ENCODE measurements at places on chromosomes 3 and 15.

- no peak for DNase-seq
Observed at GRCh38 chr3:110021659-110022058, 684.3 kb upstream of the DPPA4 start.

DNA sequence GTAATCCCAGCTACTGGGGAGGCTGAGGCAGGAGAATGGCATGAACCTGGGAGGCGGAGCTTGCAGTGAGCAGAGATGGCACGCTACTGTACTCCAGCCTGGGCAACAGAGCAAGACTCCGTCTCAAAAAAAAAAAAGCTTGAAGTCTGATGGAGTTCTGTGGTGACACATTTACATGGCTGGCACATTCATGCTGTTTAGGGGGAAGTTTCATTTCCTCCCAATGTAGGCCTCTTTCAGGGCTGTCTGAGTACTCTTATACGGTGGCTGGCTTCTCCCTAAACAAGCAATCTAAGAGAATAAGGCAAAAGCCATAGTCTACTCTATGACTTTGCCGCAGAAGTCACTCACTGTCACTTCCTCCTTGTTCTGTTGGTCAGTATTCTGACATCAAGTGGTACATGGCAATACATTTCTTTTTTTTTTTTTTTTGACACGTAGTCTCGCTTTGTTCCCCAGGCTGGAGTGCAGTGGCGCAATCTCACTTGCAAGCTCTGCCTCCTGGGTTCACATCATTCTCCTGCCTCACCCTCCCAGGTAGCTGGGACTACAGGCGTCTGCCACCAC lies 41.2 kb downstream of the OIP5 start:
- no peak for DNase-seq

- no peak for DNase-seq
Observed at GRCh38 chr3:50661321-50661837, 13.3 kb upstream of the DOCK3 start.

- no peak for DNase-seq
Observed at GRCh38 chr3:11331101-11331500, 58.9 kb downstream of the ATG7 start.

- peak; percentile 85 for DNase-seq
Observed at GRCh38 chr15:77513226-77513625, 92.5 kb downstream of the HMG20A start.

DNA sequence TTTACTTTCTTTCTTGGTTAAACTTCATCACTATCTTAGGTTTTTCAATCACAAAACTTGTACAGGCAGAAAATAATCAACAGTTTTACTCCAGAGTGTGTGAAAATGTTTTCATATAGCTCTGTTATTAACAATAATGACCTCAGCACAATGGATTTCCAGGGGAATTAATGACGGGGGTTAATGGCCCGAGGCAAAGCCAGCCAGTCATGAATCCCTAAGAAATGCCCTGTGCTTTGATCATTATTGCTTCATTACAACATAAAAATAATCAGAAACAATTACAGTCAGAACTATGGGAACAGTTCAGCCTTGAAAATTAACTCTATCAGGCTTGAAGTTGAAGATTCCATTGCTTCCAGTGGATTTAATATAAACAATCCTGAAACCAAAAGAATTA lies 875.4 kb downstream of the ROBO2 start:
- no peak for DNase-seq

DNA sequence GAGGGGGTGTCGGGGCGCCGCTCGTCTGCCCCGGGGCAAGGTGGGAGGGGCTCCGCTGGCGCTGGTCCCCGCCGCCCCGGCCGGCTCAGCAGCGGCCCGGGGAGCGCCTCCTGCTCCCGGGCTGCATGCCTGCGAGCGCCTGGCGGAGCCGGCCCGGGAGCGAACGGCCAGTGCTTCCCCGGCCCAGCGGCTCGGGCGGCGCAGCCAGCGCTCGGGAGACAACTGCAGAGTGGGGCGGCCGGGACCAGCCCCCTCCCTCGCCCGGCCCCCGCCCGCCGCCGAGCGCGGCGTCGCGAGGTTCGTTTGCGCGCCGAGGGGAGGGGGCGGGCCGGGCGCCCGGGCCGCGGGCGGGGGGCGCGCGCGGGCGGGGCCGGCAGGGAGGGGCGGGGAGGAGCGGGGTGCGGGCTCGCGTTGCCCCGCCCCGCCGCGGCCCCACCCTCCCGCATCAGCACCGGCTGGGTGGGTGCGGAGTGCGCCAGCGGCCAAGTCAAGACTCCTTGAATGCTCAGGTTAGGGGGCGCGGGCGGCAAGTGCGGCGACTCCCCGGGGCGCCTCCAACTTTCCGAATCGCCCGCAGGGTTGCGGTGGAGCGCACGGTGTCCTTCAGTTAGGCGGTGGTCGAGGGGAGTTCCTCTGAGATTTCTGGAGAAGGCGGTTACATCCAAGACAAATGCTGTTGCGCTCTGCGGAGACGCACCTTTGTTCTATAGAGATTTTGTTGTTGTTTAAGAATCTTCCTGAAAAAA lies at the start of gene RGMA:
Gene RGMA, minus strand, starts transcription at position 231 of the 746 bp plus-strand sequence. CDS start 279 bp downstream, outside the sequence.
- DNase-seq = no peak

DNA sequence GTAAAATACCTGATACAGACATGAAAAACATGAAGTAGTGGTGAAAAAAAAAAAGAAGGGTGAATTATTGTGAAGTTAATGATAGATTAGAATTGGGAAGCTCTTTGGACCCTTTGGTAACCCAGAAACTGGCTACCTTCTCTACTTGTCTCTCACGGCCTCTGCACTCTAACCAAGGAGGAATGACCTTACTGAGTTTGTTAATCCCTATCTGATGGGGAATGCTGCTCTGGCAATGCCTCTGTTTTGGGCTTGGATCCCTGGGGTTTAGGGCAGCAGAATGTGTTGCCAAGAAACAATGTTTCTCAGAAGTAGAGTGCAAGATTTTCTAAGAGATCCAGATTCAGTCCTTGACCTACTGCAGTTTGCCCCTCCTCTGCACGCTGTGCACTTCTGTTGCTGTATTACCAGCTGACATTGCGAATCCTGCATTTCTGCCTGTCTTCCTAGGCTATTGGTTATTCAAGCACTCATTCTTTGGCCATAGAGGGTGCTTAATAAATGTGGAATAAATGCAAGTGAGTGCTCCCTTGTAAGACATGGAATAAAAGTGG lies 49.2 kb upstream of the MAP3K13 start:
- DNase-seq = no peak

DNA sequence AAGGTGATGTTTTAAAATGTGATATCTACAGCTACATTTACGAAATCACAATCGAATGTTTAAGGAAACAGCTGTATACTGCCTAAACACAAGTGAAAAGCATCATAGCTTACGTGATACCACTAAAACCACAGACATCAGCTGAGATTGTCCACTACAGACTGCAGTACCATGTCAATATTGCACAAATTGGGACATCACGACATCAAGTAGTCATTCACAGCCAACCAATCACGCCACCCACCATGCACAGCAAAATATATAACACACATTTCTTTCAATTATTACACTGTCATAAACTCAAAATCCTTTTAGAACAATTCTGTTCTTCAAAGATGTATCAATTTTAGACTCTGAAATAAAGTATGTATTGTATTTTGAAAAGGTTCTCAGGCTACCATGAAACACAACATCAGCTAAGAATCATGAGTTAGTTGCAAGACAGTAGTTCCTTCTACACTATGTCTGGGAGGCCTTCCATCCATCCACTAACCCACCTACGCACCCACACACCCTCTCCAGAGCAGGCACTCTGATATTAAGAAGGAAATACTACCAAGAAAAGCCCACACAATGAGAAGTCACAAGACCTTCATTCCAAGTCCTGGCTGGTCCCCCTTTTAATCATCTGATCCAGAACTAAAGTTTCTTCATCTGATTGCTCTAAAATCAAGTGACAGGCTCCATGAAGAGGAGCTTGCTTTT lies 3.1 kb downstream of the DMXL2 start:
- DNase-seq = no peak

DNA sequence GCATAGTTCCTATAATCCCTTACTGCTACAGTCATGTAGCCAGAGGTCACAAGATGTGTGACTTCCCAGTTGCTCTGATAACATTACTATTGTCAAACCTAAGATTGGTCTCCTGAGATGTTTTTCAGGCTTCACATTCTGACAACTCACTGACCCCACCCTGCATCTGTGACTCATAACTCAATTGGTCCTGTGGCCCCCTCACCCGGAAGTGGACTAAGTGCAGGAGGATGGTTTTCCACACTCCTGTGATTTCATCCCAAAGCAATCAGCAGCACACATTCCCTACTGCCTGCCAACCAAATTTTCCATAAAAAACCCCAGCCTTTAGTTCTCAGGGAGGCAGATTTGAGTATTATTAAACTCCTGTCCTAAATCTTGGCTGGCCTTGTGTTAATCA lies 564.9 kb upstream of the ZNF385D start:
- DNase-seq = no peak

- DNase-seq = no peak
Observed at GRCh38 chr3:38966811-38967692, 84.7 kb downstream of the SCN11A start.

GRCh38 chr15:63370764-63371163 lies 10.9 kb downstream of the CA12 start:
- no peak for DNase-seq

DNA sequence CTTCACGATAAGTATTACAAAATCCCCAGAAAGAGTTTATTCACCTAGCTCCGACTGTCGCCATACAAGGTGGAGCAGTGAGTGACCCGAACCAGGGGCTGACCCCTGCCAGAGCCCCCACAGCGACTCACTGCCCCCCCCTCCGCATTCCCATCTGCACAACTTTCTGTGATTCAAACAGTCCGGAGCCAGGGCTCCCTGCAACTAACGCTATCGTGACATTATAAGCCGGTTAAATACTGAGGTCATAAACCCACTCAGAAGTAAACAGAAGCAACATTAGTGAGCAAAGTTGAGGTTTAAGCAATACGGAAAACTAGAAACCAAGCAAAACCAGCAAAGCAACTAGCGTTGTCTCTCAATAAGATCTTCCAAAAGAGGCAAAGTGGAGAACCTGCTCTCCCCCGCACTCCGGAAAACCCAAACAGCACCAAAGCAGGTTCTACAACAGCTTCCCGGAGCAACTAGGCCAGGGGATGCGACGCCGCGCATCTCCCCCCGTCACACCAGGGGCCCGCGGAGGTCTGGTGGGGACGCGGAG lies 642 bp downstream of the SCAP start:
- DNase-seq = peak; percentile 25

- DNase-seq = peak; percentile 68
Observed at GRCh38 chr3:185332026-185332735, 30.8 kb upstream of the MAP3K13 start.

DNA sequence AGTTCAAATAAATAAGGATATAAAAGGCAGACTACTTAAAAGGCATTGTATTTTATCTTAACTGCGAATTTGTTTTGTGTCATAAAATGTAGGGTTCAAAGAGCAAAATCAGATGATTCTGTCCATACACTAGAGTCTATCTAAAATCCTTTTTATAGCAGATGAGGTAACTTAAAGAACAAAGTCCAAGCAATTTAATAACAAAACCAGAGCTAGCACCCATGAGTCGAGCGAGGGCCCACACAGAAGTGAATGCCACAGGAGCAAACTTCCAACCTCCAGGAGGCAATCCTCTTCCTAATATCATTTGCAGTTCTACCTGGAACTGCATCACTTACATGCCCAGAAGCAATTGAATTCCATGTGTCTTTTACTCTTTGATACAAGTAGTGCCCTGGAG lies 35.4 kb upstream of the KBTBD8 start:
- DNase-seq = no peak

GRCh38 chr3:21665444-21666100 lies 85.4 kb downstream of the ZNF385D start:
- no peak for DNase-seq

GRCh38 chr15:82874961-82875360 lies 65.5 kb downstream of the WHAMM start:
- no peak for DNase-seq

GRCh38 chr15:35834216-35834830 lies 288.4 kb upstream of the DPH6 start:
- no peak for DNase-seq

- DNase-seq = no peak
Observed at GRCh38 chr3:4416961-4417360, 50.1 kb downstream of the SUMF1 start.

DNA sequence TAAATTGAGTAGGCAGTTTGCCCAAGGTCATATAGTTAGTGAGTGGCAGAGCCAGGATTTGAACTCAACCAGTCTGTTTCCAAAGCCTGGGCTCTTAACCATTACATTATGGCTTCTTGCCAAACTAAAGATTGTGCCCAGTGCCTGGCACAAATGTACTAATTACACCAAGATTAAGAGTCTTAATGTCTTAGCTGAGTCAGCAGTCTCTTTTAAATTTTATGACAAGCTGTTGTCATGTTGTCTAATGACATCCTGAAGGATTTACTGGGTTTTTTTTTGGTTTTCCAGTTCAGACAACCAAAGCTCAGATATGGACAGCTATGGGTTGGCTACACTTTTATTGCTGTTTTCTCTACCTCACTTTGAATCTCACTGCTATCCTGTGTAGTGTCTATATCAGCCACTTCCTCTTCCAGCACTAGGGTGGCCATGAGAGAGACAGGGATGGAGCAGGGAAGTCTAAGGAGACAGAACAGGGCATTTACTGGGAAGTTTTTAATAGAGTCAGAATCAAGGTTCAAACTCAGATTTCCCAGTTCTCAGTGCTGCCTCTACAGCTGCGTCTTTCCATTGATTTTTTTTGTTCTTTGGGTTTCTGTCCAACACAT lies 10.5 kb downstream of the FBXL2 start:
- no peak for DNase-seq

- no peak for DNase-seq
Observed at GRCh38 chr3:149783576-149783975, 8.8 kb downstream of the ANKUB1 start.

DNA sequence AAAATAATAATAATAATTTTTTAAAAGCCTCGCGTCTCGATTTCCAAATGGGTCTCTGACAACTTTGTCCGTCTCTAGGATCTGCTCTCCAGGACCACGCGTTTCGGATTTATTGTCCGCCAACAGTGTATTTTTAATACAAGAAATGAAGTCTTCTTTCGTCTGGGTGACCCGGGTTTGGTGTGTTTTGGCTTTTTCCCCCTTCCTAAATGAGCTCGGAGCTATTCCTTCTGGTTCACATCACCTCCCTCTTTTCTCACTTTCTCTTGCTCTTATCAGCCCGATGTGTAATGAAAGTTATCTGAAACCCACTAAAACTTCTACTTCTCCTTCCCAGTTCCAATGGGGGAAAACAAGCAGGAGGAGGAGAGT lies 516.7 kb downstream of the MECOM start:
- no peak for DNase-seq

DNA sequence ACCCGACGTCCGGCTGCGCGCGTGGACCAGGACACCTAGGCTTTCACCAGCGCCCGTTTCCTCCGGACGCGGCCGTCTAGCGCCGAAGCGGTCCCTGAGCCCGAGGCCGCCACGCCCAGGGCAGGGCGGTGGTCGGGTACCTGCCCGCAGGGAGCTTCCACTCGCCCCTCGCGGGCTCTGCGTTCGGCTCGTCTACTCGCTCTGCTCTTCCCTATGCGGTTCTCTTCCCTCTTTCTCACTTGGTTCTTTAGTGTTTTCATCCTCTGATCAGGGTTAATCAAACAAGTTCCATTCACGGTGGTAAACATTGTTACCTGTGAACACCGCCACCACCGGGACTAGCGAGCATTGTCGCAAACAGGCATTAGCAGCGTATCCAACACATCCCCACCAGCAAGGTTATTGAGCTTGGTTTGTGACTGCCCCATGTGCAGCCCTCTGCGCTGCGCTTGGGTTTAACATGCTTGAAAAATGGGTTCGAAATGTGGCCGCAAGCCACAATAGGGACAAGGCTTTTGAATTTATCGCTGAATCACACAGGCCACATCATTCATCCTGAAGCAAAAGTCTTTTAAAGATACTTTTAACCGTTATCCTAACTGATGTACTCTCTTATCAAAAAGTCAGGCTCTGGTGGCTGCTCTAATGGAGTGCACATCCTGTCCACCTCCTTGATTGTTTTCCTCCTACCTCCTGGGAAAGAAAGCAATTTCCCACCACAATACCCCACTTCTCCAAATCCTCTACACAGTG lies 843 bp upstream of the CD47 start:
- peak; percentile 7 for DNase-seq
